Prostate gland (tissue), 2 donors: ENCODE measurements at places on chromosomes 6 and 20. TPM values are rescaled to one million over a fixed set of nuclear protein-coding genes. Genes with fewer than 3 reads are reported as not detected.

The NKAIN4 gene
- total RNA-seq, result not detected

The ELOVL2 gene
- 15.5 TPM for total RNA-seq

The SYNE1 gene
- total RNA-seq, result 154 TPM

The IDH3B gene
- 132 TPM for total RNA-seq

The TRIM40 gene
- total RNA-seq, result not detected

The CCN5 gene
- 62.9 TPM for total RNA-seq

The OR2H2 gene
- total RNA-seq, result not detected

The INSM1 gene
- total RNA-seq, result 1.5 TPM

The ZNF217 gene
- total RNA-seq, result 44.5 TPM

The MOXD1 gene
- total RNA-seq, result 5.5 TPM

The PRSS16 gene
- 11.9 TPM for total RNA-seq

The C6orf132 gene
- 45.9 TPM for total RNA-seq

The CST7 gene
- total RNA-seq, result 3.6 TPM

The IL17F gene
- not detected for total RNA-seq

- peak; percentile 69 for DNase-seq
Measured at GRCh38 chr20:36472637-36473090, 68.7 kb upstream of the MYL9 start.

DNA sequence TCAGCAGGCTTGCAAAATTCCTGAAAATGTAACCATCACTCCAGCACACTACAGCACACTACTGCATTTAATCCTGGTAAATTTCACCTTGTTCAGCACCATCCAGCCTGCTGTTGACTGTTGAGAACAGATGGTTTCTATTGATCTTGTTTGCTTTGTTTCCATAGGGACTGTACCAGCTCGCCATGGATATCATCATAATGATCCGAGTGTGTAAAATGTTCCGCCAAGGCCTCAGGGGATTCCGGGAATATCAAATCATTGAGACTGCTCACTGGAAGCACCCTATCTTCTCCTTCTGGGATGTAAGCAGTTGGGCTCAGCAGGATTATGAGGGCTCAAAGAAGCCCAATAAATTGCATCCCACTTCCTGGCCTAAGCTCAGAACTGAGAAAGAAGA, 4.1 kb downstream of the CNBD2 start:
- peak; percentile 39 for DNase-seq

GRCh38 chr6:16432075-16433032, 194.0 kb downstream of the GMPR start:
- DNase-seq, result no peak

GRCh38 chr6:3385660-3386151, 71.1 kb downstream of the SLC22A23 start:
- peak; percentile 54 for DNase-seq

DNA sequence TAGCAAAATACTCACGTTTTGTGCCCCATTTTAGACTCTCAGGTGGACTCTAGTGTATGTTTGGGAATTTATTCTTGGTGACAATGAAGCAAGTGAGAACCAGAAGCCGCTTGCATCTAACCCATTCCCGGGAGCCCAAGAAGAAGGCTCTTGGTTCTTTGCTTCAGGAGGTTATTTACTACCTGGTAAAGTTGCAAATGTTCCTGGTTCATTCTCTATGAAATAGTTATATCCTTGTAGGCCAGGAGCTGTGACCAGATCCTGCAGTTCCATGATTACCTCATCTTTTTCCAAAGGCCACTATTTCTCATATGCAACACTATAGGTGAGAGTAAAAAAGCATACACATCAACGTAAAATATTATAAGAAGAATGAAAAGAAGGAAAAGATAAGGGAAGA, 60.9 kb upstream of the FABP7 start:
- DNase-seq, result no peak

- no peak for DNase-seq
Measured at GRCh38 chr20:6058684-6059295, 4.9 kb upstream of the LRRN4 start.

DNA sequence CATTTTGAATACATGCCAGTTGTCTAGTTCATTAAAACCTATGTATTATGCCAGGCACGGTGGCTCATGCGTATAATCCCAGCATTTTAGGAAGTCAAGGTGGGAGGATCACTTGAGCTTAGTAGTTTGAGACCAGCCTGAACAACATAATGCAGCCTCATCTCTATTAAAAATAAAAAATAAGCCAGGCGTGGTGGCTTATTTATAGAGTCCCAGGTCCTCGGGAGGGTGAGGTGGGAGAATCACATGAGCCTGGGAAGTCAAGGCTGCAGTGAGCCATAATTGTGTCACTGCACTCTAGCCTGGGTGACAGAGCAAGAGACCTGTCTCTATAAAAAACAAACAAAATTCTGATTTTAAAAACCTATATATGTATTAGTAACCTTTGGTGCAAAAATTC, 27.5 kb downstream of the ORC3 start:
- DNase-seq, result no peak

DNA sequence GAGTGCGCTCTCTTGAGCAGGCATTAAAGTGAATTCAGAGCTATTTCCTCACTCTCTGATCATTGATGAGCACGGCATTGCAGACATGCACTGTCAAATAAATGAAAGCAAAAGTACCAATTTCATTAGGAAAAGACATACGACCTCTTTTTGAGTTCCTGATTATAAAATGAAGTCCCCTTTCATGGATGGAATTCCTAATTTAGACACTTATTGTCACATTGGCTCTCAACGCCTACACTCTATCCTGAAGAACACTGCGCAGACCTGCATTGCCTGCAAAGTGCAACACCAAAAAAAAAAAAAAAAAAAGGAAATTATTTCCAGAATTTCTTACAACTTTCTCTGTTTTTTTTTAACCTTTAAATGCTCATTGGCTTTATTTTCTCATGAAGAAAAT, 1.6 kb downstream of the ADGRB3 start:
- no peak for DNase-seq

- no peak for DNase-seq
Measured at GRCh38 chr6:15518057-15518456, 144.8 kb downstream of the DTNBP1 start.

GRCh38 chr6:116447052-116447451, 14.1 kb upstream of the CALHM6 start:
- DNase-seq, result no peak

DNA sequence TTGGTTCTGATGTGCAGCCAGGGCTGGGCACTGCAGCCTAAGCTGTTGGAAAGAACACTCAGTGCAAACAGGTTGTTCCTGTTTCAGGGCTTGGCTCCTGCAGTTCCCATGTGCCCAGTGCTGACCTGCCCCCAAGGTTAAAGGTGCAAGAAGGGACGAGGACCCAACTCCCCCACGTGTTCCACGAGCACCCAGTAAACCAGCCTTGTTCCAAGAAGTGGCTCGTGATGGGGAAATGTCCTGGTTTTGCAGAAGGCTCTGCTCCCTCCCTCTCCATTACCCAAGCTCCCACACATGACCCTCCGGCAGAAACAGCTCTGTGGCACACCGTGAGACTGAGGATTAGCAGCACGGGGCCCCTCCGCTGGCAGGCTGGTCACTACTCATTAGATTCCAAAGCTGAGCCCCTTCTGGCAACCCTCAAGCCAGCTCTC, 9.4 kb downstream of the ACSS1 start:
- DNase-seq, result no peak

- no peak for DNase-seq
Measured at GRCh38 chr6:28125401-28125800, 992 bp downstream of the ZSCAN16 start.

GRCh38 chr20:12928755-12929401, 79.9 kb upstream of the SPTLC3 start:
- no peak for DNase-seq

DNA sequence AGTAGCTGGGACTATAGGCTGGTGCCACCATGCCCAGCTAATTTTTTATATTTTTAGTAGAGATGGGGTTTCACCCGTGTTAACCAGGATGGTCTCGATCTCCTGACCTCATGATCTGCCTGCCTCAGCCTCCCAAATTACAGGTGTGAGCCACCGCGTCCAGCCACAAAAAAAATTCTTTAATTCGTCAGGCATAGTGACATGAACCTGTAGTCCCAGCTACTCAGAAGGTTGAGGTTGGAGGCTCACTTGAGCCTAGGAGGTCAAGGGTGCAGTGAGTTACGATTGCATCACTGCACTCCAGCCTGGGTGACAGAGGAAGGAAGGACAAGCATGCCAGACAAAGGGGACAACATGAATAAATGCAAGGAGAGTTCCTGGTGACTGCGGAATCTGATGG, 19.5 kb upstream of the ASXL1 start:
- DNase-seq, result no peak

- no peak for DNase-seq
Measured at GRCh38 chr6:12232339-12232738, 57.8 kb upstream of the EDN1 start.

DNA sequence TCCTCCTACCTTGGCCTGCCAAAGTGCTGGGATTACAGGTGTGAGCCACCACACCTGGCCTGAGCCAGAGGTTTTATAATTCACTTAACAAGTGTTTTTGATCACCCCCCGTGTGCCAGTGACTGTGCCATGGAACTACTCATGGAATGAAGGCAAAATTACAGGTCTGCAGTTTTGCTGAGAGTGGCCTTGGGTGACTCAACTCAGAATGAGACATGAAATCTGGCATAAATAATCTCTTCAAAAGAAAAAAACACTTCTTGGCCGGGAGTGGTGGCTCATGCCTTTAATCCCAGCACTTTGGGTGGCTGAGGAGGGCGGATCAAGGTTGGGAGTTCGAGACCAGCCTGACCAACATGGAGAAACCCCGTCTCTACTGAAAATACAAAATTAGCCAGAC, 166.9 kb upstream of the SALL4 start:
- DNase-seq, result no peak

DNA sequence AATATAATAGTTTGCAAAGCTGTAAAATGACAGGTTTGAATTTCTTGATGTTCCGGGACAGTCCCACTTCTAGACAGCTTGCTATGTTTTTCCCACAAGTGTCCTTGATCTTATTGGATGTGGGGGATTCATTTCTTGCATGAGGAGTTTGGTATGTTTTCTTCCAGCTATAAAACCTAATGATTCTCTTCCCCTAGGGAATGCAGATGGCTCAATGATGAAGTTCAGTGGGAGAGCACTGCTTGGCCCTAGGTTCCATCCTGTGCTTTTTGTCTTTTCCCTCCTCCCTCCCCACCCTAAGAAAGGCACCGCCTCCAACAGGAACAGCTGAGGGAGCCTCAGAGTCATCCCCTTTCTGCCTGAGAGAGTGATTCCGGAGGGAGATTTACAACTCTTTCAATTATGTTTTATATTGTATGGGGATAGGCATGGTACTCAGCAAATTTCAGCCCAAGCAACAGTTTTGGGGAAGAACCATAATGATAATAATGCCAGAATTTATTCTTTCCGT, 149.2 kb downstream of the PHACTR1 start:
- DNase-seq, result no peak

DNA sequence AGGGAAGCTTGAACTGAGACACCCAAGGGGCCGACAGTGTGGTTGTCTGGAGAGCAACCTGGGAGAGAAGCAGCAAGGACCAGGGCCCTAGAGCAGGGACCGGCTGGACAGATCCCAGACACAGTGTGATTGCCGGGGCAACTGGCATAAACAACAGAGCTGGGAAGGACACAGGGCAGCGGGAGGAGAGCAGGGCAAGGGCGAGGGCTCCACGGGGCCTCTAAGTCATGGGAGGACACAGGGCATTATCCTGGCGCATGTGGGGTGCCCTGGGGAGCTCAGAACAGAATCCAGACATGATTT, 31.1 kb upstream of the CCR6 start:
- DNase-seq, result no peak

DNA sequence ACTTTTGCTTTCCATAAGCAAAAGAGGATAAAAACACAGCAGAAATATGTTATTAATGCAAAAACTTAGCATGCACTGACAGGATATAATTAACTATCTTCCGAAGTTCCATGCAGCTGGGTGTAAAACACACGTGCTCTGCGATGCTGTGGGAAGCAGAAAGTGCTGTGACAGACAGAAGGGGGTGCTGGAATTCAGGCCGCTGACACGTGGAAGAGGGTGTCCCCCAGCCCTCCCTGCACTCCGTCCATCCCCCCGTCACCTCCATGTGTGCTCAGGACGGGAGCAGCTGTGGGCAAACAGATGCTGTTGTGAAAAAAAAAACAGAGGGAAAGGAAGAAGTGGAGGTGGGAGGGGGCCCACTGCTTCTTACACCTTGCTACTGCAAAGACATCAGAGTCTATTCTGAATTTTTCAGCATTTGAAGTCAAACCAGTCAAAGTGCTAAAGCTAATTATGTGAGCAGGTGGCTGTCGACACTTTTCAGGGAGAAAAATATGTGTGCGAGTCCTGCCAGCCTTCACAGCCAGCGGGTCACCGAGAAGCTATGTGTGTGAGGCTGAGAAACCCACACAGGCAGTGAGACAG, 175.9 kb upstream of the AFDN start:
- no peak for DNase-seq

- DNase-seq, result no peak
Measured at GRCh38 chr6:134047673-134048072, 4.8 kb downstream of the SLC2A12 start.

DNA sequence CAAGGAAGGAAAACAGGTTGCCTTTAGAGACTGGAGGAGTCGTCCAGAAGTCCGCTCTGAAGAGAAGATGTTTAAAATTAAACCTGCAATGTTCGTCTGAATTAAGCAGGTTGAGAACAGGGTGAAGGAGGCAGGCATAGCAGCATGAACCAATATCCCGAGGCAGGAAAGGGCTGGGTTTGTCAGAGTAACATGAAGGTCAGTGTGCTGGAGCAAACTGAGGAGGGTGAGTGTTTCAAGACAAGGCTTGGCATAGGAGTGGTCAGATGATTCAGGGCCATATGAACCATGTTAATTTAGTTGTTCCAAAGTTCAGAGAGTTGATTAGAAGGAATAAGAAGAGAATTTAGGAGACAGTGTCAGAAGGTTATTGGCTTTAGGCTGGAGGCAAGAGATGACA, 93.3 kb downstream of the UTRN start:
- no peak for DNase-seq

GRCh38 chr6:149248693-149249369, 68.7 kb upstream of the TAB2 start:
- no peak for DNase-seq

- DNase-seq, result no peak
Measured at GRCh38 chr6:137487181-137487868, 6.9 kb downstream of the OLIG3 start.

- no peak for DNase-seq
Measured at GRCh38 chr6:169556758-169557548, 144.9 kb downstream of the WDR27 start.

DNA sequence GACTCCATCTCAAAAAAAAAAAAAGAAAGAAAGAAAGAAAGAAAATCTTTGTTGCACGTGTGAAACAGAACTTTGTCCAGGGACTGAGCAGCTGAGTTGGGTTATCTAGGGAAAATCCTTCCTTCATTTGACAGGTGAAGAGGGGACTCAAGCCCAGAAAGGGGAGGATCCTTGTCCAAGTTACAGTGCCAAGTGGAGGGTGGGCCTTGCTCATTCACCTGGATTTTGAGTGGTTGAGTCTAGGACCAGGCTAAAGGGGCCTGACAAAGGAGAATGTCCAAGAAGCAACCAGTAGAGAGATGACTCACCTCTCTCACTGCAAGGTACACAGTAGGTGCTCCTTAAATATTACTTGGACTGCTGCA, 2.7 kb downstream of the TGIF2 start:
- DNase-seq, result no peak
